ENCODE measurements at places on chromosomes 2 and 18.
A peak's percentile ranks its signal among the peaks of the same experiment; 100 is the strongest.

- DNase-seq = no peak
Observed at GRCh38 chr18:12491611-12492435, 84.1 kb downstream of the PRELID3A start.

- DNase-seq = no peak
Observed at GRCh38 chr18:33987206-33987605, 237.5 kb downstream of the NOL4 start.

GRCh38 chr2:239532250-239532649, 131.4 kb upstream of the HDAC4 start:
- no peak for DNase-seq

DNA sequence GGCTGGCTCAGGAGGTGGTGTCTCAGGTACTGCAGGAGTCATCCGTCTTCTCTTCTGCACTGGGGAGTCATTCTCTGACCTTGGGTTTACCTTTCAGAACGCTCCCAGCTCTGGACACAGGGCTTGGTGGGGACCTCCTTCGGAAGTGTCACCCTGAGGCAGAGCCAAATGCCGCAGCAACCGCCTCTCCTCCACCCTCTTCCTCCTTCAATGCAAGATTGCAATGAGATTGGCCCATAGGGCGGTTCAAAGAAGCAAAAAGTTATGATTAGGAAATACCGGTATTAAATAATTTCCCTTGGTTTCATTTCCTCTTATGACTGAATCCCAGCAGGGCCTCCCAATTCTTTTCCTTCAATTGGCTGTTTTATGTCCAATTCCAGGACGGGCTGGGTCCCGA, 178.8 kb downstream of the ACKR3 start:
- no peak for DNase-seq

DNA sequence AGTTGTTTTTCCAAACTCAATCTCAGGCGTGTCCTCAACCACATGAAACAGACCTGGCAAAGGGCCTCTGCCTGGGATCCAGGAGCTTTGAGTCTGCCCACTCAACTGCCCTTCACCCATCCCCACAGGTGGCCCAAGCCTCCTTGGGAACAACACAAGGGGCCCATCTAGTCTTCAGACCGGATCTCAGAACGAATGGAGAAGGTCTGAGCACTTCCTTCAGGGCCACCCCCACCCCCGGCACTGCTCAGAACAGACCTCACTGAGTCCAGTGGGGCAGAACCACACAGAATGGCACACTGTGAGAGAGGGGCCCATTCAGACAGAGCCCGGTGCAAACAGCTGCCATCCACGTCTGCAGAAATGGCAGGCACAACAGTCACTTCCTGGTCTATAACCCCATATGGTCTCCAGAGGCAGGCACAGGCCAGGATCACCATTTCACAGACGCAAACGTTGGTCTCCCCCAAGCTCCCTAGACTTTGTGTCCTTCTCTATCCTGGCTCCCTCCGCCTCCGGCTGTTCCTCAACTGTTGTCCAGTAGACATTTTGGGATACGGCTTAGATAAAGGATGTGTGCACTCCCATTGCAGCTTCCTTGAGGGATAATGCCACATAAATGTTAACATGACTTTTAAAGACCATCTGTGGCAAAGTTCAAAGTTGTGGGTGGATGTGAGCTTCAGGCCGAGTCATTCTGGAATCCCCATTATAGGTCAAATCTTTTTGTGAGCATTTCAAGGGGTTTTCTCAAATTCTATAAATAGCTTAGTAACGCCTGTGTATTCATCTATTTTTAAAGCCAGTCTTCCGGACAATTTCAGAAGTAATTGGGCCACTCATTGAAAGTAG, 149.7 kb downstream of the SMAD7 start:
- no peak for DNase-seq

GRCh38 chr2:229714080-229714735, at the start of gene DNER:
Gene DNER (minus strand): TSS chr2:229714555. CDS start chr2:229714423, 132 bp downstream.
- DNase-seq = peak; percentile 79

DNA sequence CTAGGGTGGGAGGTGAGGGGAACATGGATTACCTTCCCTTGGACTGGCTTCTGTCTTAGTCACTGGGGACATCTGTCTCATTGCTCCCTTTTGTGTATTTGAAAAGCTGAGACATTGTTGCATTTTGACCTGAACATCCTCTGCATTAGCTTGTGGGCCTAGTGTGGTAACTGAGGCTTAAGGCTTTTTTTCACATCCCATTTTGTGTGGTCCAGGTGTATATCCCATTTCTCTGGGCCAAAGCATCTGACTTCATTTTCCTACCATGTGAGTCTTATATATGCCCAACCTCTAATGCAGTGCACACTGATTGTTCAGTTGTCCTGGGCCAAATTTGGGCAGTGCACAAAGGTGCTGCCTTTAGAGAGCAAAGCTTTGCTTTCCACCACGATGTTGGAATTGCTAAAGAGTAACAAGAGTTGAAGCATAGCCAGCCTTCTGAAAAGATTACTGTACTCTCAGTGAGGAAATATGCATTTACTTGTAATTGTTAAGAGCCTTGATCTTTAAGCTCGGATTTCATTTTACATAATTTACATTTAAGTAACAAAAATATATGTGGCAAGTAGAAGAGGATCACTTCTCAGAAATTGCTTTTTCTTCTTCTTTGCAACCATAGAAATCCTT, 13.3 kb downstream of the PRKCE start:
- no peak for DNase-seq

- DNase-seq = no peak
Observed at GRCh38 chr2:157322432-157322831, 3.2 kb downstream of the ERMN start.

- peak; percentile 97 for DNase-seq
Observed at GRCh38 chr2:231612456-231613330, 20.0 kb downstream of the TEX44 start.

- DNase-seq = no peak
Observed at GRCh38 chr2:233982421-233983121, 65.4 kb downstream of the TRPM8 start.

DNA sequence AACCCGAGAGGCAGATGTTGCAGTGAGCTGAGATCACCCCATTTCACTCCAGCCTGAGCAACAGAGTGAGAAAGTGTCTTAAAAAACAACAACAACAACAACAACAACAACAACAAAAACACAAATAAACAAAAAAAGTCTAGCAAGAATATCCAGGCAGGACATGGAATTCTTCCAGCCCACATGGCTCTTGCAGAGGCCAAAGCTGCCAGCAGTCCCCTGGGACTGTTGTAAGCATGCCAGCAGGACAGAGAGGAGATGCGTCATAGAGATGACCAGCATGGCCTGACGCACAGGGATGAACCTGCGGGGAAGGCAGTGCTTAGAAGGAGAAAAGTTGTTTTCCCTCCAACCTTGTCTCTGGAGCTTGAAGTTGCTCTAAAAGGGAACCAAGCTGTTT, 182.3 kb upstream of the PGAP1 start:
- DNase-seq = no peak

- no peak for DNase-seq
Observed at GRCh38 chr2:101560780-101561315, 85.9 kb upstream of the RFX8 start.

GRCh38 chr2:200609028-200609614, 23.3 kb downstream of the AOX1 start:
- DNase-seq = no peak

GRCh38 chr2:40181855-40182254, 270.0 kb downstream of the SLC8A1 start:
- no peak for DNase-seq

DNA sequence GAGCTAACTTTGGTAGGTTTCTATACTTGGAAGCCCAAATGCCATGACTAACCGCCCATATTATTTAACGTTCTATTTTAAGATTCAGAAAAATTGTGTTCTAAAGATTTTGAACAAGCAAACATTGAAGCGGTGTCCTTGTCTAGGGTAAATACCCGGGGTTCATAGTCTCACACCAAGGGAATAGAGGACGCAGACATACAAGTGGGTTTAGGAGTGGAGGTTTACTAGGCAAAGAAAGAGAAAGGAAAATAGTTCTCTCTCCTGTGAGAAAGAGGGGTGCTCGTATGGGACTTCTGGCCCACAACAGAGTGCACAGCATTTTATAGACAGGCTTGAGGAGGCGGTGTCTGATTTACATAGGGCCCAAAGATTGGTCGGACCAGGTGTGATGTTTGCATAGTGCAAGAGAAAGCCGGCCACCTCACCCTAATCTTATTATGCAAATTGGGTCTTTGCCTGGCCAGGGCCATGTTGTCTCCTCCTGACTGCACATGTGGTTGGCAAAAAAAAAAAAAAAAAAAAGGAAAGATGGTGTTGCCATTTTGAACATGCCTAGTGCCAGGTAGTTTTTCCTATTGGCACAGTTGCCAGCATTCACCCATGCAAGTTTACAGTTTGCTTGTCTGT, 1062.6 kb downstream of the LRP1B start:
- DNase-seq = no peak
